ENCODE measurements at places on chromosomes 12 and 14.

GRCh38 chr12:79521576-79521975 is 169.2 kb downstream of the PAWR start:
- DNase-seq = no peak

GRCh38 chr14:85333841-85334240 is 196.1 kb upstream of the FLRT2 start:
- DNase-seq = no peak

GRCh38 chr12:28460420-28461130 is 270.3 kb downstream of the CCDC91 start:
- no peak for DNase-seq

- DNase-seq = peak; percentile 95
Observed at GRCh38 chr12:12779529-12779928, 5.9 kb upstream of the APOLD1 start.

- DNase-seq = no peak
Observed at GRCh38 chr14:35949920-35950513, 123.9 kb downstream of the BRMS1L start.

DNA sequence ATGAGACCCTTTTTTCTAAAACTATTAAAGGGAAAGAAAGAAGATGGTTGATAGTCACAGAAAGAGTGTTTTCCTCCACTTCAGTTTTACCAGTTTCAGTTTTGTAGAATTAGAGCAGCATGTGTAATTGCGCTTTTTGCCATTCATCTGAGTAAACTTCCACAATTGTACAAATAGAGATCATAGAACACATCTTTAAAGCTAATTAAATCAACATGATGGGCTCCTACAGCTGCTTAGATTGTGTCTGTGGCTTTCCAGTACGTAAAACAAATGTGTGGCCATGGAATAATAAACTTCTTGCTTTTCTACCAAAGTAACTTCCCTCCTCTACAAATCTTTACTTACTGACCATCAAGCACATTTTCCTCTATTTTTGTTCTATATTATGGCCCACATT is 84.2 kb upstream of the LRIG3 start:
- DNase-seq = no peak

- no peak for DNase-seq
Observed at GRCh38 chr14:75165586-75166391, 10.6 kb downstream of the TMED10 start.

GRCh38 chr14:74667758-74668157 is 45.1 kb downstream of the AREL1 start:
- peak; percentile 67 for DNase-seq

- peak; percentile 39 for DNase-seq
Observed at GRCh38 chr12:40325349-40325960, 100.7 kb downstream of the LRRK2 start.

DNA sequence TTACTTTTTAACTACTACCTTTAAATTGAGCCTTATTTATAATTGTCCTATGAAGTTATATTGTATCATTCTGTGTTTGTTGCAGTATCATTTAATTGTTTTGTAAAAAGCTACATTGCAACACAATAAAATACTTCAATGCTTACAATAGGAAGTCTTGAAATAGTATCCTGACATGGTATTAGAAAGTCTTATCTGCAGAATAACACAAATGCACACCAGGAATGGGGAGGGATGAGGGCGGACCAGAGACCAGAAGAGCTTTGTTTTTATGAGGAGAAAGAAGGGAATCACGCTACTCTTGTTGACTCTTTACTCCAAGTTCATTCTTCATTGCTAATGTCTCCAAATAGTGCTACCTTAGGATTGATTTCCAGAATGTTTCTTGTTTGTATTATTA is 120.2 kb downstream of the MON2 start:
- no peak for DNase-seq

GRCh38 chr12:66620026-66620425 is 58.9 kb downstream of the GRIP1 start:
- DNase-seq = peak; percentile 16

GRCh38 chr12:102010265-102010994 is 51.4 kb downstream of the WASHC3 start:
- no peak for DNase-seq

DNA sequence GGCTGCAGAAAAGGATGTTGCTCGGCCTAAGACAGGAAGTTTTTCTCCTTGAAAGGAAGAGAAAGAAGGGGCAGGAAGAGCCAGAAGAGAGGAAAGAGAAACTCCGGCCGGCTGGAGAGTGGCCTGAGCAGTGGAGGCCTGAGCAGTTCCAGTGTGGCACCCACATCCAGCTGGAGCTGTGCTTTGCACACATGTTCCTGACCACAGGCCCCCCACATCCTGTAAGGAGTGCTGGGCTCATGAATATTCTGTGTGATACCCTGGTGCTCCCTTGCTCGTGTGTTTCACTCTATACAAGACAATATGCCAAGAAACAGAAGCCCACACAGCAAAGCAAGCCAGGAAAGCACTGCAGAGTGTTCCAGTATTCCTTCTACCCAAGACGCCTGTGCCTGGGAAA is 27.1 kb downstream of the POLE start:
- no peak for DNase-seq

DNA sequence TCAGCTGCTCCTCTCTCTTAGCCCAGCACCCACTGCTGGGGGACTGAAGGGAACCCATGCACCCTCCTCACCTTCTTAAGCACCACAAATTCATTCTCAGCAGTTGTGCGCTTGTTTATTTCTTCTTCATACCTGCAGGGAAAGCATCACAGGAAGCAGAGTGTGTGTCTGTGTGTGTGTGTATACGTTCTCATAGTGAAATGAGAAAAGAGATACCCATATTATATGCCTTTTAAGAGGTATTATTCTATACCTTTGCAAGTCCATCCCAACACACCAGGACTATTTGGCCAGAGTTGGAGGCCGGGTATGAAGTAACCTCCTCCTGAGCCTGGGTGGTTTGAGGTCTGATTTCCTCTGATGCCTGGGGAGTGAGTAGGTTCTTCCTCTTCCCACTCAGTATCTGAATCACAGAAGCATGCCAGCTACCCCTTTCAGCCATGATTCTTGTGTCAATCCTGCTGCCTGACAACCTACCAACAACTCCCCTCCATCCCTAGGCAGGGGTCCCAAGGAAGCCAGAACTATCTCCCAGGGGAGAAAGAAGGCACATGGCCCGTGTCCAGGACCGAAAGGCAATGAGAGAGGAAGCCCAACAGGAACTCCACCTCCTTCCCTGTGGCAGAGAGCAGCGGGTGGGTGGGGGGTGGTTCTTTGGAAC is 3.0 kb downstream of the KRT73 start:
- DNase-seq = peak; percentile 10

Measured in ELR (cell line).